ENCODE measurements at places on chromosomes 2 and 18. TPM values are rescaled to one million over a fixed set of nuclear protein-coding genes. Genes with fewer than 3 reads are reported as not detected.

GRCh38 chr2:223008162-223008561 is 43.8 kb upstream of the KCNE4 start:
- DNase-seq, result no peak

- DNase-seq, result peak; percentile 77
These were observed 203.0 kb downstream of the SOCS6 start for GRCh38 chr18:70491734-70492348.

Gene PSME4
- 97.6 TPM for total RNA-seq

DNA sequence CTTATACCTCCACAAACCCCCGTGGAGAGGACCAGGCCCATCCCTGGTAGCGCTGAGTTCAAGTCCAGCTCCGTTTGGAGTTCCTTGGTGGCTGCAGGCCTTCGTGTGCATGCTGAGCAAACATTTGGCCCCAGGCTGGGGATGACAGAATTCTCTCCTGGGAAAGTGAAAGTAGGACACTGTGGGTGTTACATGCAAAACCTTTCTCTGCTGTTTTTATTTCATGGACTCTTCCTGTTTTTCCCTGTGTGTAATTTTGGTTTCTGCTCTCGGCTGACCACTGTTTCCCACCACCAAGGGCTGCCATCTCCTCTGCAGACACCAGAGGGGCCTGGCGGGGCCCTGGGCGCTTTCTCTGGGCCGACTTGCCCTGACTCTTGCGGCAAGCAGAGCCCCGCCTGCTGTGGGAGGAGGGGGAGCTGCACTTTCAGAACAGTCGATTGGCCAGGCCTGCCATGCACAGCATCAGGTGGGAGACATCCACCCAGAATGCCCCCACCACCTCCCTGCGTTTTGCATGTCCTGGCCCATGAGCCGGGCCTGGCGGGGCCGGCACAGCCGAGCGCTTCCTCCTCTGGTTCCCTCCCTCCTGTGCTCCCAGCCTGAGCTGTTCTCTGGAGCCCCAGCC is 102.4 kb downstream of the CABLES1 start:
- peak; percentile 45 for DNase-seq

Gene MOCOS
- 7.2 TPM for total RNA-seq

DNA sequence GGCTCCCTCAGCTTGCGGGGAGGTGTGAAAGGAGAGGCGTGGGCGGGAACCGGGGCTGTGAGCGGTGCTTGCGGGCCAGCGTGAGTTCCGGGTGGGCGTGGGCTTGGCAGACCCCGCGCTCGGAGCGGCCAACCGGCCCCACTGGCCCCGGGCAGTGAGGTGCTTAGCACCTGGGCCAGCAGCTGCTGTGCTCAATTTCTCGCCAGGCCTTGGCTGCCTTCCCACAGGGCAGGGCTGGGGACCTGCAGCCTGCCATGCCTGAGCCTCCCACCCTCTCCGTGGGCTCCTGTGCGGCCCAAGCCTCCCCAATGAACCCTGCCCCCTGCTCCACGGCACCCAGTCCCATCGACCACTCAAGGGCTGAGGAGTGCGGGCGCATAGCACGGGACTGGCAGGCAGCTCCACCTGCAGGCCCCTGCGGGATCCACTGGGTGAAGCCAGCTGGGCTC is 48.2 kb downstream of the RNF138 start:
- peak; percentile 19 for DNase-seq

Gene IL36G
- 0.70 TPM for total RNA-seq

- no peak for DNase-seq
These were observed 81.4 kb downstream of the SNTG2 start for GRCh38 chr2:1032030-1032429.

Gene CABLES1
- 8.8 TPM for total RNA-seq

GRCh38 chr2:68658266-68658665 is 14.9 kb downstream of the PROKR1 start:
- DNase-seq, result no peak

Gene IL1B
- total RNA-seq, result not detected

- no peak for DNase-seq
These were observed 42.2 kb upstream of the TPO start for GRCh38 chr2:1371082-1371481.

GRCh38 chr2:157355618-157356017 is 30.0 kb upstream of the ERMN start:
- peak; percentile 28 for DNase-seq

- DNase-seq, result no peak
These were observed 28.7 kb upstream of the SLC25A52 start for GRCh38 chr18:31789409-31789808.

DNA sequence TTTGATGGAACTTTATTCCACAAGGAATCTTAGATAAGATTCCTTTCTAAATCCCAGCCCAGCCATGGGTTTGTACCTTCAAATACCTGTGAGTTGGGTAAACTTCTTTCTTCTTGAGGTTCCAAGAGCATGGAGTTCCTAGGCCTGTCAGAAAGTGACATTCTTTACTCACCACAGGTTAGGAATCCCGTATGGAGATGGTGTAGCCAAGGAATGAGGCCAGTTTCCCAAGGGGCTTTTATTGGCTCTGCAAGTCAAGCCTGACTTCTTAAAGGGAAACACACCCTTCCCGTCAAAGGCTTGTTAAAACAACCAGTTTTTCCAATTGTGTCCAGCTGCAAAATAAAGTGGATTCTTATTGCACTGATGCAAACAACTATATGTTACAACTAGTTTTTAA is 45.8 kb downstream of the STK17B start:
- peak; percentile 69 for DNase-seq

Gene GPR55
- not detected for total RNA-seq

Gene OSBPL6
- 8.5 TPM for total RNA-seq
